ENCODE measurements at places on chromosomes 13 and 19. TPM values are rescaled to one million over a fixed set of nuclear protein-coding genes. Genes with fewer than 3 reads are reported as not detected.

GRCh38 chr13:113771709-113772331 lies 12.8 kb downstream of the TMEM255B start:
- no peaks in the 10 kb centered on the region for H3K27me3 ChIP-seq
- no peaks in the 10 kb centered on the region for H3K4me1 ChIP-seq
- no peak overlapping the region for H3K27ac ChIP-seq
- H3K36me3 ChIP-seq, result no peaks in the 10 kb centered on the region

DNA sequence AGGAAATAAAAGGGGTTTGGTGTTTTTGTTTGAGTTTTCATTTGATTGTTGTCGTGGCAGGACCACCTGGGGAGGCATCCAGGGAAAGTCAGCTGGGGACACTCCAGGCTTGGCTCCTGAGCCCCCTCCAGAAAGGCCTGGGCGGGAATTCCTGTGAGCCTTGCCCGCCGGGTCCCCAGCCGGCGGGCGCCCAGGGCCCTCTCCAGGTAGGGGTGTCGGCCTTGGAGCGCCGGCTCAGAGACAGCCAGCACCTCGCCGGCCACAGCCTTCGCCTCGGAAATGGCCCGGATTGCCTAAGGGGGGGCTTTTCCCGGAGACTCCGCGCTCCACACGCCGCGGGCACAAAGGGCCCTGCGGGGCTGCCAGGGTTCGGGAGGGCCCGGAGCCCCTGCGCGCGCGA lies 125.0 kb downstream of the TNFRSF19 start:
- no peaks in the 10 kb centered on the region for H3K27me3 ChIP-seq
- H3K4me1 ChIP-seq, result no peaks in the 10 kb centered on the region
- no peak overlapping the region for H3K27ac ChIP-seq
- no peak overlapping the region for H3K4me3 ChIP-seq
- DNase-seq, result no peak

SLAIN1 gene
- 7.0 TPM for total RNA-seq

GRCh38 chr19:53818756-53819155 lies 5.4 kb downstream of the NLRP12 start:
- H3K4me1 ChIP-seq, result no peaks in the 10 kb centered on the region
- H3K4me3 ChIP-seq, result no peak overlapping the region
- no peaks in the 10 kb centered on the region for H3K36me3 ChIP-seq
- DNase-seq, result no peak

DNA sequence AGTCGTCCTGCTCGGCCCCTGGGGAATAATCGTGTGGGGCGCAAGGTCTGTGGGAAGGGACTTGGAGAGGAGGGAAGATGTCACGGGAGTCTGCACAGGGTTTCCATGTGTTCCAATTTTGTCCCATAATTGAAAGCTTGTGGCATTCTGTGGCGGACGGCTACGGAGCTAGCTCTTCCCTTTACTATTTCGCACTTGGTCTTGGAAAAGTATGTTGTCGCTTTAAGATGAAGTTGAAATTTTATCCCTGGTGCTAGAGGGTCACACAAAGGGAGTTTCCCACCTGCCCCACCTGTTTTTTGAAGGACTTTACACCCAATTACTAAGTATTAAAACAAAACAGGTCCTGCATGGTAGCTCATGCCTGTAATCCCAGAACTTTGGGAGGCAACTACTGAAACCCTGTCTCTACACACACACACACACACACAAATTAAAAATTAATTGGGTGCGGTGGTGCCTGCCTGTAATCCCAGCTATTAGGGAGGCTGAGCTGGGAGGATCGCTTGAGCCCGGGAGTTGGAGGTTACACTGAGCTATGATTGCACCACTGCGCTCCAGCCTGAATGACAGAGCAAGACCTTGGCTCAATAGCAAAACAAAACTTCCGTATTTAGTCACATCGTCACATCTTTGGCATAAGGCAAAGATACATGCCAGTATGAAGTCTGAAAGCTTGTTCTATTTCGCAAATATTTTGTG lies 967 bp upstream of the TPT1 start:
- H3K4me1 ChIP-seq, result peaks cover 24% of the 10 kb centered on the region
- peak overlapping the region; percentile 100 for H3K27ac ChIP-seq
- peak; percentile 47 for DNase-seq
- peak overlapping the region; percentile 99 for H3K4me3 ChIP-seq
- no peaks in the 10 kb centered on the region for H3K27me3 ChIP-seq
- peaks cover 6% of the 10 kb centered on the region for H3K36me3 ChIP-seq

SIGLECL1 gene
- total RNA-seq, result not detected

DNA sequence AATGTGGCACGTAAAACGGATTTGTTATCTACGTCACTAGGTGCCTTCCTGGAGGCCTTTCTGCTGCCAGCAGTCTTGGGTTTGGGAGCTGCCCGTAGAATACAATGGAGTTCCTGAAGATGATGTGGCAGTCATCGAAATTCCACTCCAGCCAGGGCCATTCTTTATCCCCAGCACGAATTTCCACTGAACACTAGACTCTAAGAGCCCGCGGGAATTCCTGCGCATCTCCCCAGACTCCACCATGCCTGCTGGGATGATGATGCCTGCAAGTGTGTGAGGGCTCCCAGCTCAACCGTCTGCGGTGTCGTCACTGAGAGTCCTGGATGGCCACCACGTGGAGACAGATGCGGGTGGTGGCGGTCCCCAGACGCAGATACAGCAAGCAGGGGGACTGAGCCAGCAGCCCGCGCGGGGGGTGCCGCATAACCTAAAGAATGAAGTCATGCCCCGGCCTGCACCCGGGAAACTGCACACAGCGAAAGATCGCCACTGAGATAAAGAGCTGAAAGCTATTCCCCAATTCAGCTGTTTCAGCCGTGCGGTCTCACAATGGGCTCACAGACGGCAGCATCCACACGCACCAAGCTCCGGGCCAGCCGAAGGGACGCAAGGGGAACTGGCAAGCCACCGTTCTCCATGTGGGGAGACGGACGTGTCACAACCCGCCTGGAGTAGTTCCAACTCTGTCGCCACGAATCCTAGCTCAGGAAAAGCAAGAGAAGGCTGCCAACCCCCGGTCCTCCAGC lies 41.1 kb downstream of the COL4A1 start:
- no peaks in the 10 kb centered on the region for H3K4me1 ChIP-seq
- H3K27me3 ChIP-seq, result no peaks in the 10 kb centered on the region
- no peak overlapping the region for H3K4me3 ChIP-seq
- DNase-seq, result no peak
- H3K27ac ChIP-seq, result no peak overlapping the region

DNA sequence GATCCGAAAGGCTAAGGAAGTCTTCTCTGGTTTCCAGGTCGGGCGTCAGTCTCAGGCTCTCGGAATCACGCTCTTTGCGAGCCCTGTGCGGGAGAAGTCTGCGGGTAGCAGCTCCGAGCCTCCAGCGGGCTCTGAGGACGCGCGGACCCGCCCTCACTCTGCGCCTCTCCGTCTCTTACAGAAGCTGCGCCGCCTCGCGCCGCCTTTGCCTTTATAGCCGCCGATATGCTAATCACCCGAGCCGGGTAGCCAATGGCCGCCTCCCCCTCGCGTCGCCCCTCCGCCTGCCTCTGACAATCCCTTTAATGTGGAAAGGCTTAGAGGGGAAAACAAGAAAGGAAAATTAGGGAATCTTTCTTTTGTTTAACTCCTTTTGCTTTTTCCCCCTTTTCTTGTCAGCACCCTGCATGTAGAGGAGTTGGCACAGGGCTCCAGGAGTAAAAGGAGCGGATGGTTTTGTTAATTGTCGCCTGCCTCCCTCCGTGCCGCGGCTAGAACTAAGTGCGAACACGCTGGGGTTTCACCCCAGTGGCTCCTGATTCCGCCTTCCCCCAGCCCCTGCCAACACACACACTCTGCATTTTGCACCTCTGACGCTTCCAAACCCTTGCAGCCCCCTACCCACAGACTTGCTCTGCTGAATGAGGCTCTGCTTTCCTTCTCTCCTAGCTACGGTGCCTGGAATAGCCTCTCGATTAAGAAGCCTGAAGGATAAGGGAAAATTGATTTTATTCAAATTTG lies at the start of gene PCDH8:
Gene PCDH8, minus strand, starts transcription at position 186 of the 741 bp plus-strand sequence. CDS start 204 bp downstream, outside the sequence.
- no peak within 1 kb of the TSS for H3K27ac ChIP-seq
- H3K27me3 ChIP-seq, result peaks cover 57% of the 10 kb centered on the region
- peaks cover 7% of the 10 kb centered on the region for H3K4me1 ChIP-seq
- DNase-seq, result no peak
- H3K36me3 ChIP-seq, result no peaks in the 10 kb centered on the region

DNA sequence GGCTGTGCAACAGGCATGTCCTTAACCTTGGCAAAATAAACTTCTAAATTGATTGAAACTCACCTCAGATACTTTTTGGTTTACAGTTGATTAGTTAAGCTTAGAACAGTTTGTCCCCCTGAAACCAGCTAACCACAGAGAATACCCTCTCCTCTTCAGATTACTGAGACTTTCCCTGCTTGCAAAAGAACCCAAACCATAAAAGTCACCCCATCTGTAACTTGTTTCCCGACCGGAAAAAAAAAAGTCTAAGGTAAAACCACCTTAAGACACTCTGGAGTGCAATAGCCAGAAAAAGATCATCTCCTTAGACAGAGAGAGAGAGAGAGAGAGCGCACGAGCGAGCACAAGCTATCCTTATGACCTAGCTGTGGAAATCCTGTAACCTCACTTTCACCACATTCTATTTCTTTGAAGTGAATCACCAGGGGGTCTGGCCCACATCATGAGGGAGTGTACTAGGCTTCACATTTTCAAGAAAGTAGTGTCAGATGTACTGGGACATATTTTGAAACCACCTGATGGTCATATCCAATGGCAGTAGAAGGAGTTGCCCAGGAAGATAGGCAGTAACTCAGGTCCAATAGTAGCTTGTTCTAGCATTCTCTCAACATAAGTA lies 11.1 kb upstream of the GTF2F2 start:
- DNase-seq, result no peak
- H3K27me3 ChIP-seq, result no peaks in the 10 kb centered on the region
- no peaks in the 10 kb centered on the region for H3K4me1 ChIP-seq
- H3K27ac ChIP-seq, result no peak overlapping the region
- H3K36me3 ChIP-seq, result no peaks in the 10 kb centered on the region

DNA sequence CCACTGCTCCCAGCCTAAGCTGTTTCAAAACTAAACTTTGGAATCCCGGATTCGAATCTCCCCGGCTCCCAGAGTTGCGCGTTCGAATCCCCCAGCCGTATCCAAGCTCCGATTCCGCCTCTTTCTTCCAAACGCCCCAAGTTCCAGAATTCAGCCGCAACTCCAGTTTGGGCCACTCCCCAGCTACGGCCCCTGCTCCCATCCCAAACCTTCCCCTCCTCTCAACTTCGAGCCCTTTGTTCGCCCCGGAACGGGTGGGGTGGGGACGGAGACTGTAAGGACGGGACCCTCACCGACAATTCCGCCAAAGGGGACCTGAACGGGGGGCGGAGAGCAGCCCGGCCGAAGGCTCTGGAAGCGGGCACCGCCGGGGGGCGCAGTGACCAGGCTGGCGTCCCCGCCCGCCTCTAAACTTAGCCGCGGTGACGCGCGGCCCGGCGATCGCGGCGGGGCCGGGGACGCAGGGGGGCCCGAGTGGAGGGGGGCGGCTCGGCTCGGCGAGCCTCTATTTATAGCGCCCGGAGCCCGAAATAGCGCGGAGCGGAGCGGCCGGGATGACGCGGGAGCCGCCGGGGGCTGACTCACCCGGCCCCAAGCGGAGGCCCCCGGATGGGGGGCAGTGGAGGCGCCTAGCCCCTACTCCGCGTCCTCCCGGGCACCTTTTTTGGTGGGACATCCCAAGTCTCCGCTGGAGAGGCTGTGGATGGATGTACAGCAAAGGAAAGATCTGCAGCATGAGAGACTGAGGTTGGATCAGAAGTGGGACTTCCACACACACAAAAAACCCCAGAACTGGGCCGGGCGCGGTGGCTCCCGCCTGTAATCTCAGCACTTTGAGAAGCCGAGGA lies 4.9 kb upstream of the ERCC1 start:
- H3K4me1 ChIP-seq, result peaks cover 3% of the 10 kb centered on the region
- H3K27ac ChIP-seq, result no peak overlapping the region
- peak overlapping the region; percentile 18 for H3K4me3 ChIP-seq
- no peak for DNase-seq
- no peaks in the 10 kb centered on the region for H3K27me3 ChIP-seq

DNA sequence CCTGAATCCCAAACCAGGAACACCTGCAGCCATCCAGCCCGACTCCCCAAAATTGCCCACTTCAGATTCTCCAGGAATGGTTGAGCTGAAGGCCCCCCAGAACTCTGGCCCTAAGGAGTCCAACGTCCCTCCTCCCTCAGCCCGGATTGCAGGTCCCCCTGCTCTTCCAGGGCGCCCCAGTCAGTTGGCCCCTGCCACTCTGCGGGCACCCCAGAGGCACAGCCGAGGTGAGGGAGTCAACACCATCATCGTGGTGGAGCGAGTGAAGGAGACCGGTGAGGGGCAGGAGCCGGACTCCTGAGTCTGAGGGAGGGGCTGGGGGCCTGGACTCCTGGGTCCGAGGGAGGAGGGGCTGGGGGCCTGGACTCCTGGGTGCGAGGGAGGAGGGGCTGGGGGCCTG lies 2.2 kb downstream of the GFY start:
- peaks cover 6% of the 10 kb centered on the region for H3K4me1 ChIP-seq
- peaks cover 62% of the 10 kb centered on the region for H3K27me3 ChIP-seq
- no peak for DNase-seq
- H3K27ac ChIP-seq, result no peak overlapping the region
- no peak overlapping the region for H3K4me3 ChIP-seq
- no peaks in the 10 kb centered on the region for H3K36me3 ChIP-seq

- no peaks in the 10 kb centered on the region for H3K36me3 ChIP-seq
- H3K27ac ChIP-seq, result no peak overlapping the region
- no peaks in the 10 kb centered on the region for H3K27me3 ChIP-seq
- H3K4me3 ChIP-seq, result no peak overlapping the region
- no peaks in the 10 kb centered on the region for H3K4me1 ChIP-seq
- no peak for DNase-seq
Measured at GRCh38 chr13:110298505-110299282, 8.3 kb downstream of the COL4A1 start.

CAPN12 gene
- 8.8 TPM for total RNA-seq

DNA sequence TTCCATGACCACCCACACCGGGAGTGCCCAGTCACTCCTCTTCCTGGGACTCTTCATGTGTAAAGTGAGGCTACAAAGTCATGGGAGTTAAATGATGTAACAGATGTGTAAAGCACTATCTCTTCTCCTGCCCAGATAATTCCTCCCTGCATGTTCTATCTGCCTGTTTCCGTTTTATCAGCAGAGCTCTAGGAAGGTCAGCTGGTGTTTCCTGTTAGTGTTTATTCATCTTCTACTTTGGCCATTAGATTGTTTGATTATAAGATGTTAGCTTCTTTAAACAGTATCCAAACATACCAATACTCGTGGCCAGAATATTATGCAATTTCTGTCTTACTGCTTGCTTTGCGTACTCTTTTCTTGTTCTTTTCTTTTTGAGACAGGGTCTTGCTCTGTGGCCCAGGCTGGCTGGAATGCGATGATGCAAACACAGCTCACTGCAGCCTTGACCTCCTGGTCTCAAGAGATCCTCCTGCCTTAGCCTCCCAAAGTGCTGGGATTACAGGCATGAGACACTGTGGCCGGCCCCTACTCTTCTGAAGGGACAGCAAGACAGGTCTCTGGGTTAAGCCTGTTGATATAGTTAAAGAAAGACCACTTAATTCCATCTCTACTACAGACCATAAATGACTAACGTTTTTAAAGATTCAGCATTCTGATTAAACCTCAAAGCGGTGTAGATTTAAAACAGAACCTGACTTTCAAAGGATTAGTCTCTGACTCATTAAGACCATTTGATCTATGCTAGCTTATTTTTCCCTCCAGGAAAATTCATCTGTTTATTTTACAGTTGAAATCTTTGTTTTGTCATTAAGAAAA lies 97.4 kb upstream of the AKAP11 start:
- no peaks in the 10 kb centered on the region for H3K4me1 ChIP-seq
- no peaks in the 10 kb centered on the region for H3K27me3 ChIP-seq
- no peak for DNase-seq
- no peaks in the 10 kb centered on the region for H3K36me3 ChIP-seq

All from pancreas (tissue), 10 donors.